Glutamatergic neuron (in vitro differentiated cells): ENCODE measurements at places on chromosomes 3 and 15. TPM values are rescaled to one million over a fixed set of nuclear protein-coding genes. Genes with fewer than 3 reads are reported as not detected.

GATM gene
- 51.2 TPM for total RNA-seq

TNFSF10 gene
- not detected for total RNA-seq

DNA sequence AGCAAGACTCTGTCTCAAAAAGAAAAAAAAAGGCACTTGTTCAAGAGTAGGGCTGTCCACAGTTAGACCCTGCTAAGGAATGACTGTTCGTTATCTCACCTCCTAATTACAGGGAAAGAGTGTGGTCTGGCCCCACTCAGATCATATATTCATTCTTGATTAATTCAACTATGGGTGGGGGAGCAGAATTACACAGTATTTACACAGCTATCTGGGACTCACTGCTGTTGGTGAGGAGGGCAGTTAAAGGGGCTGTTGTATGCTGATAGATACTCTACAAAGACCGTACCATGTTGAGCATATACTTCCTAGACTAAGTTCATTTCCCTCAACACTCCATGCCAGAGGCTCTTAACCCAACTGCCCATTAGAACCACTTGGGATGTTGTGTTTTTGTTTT is 3.8 kb upstream of the ZNF620 start:
- DNase-seq: no peak

GRCh38 chr3:183966361-183966791 is 51.3 kb downstream of the ABCC5 start:
- no peak for DNase-seq
